ENCODE measurements at places on chromosomes 5 and 9.
A peak's percentile ranks its signal among the peaks of the same experiment; 100 is the strongest.

DNA sequence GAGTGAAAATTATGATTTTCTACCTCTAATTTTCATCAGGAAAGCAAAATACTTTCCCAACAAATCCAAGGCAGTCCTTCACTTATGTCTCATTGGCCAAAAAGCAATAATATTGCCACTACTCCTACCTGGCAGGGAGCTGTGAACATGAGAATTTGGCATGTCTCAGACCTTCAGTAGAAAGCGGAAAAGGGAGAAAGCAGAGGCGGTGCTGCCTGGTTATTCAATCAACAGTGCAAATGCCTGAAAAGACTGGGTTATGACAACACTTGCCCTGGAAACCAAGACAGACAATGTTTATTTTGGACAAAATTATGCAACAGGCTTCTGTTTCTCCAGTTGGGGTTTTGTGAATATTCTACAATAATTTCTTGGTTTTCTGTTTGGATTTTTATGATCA is 194.4 kb downstream of the TAF11L14 start:
- peak; percentile 33 for DNase-seq

DNA sequence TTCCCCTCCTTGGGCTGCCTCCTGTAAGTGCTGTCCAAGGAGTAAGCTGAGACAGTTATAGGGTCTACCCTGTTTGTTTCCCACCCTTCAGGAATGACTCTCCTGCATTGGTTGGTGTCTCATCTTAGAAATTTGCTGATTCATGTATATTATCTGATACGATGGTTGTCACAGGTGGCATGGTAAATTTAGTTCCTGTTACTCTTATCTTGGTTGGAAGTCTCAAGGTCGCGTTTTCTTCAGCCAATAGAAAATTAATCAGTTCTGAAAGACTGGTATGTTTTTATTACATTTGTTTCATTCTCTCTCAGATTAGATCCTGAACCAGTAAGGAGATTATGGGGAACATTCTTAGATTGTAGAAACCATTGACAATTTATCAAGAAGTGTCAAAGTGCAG is 42.7 kb downstream of the SCGB3A1 start:
- no peak for DNase-seq

GRCh38 chr9:135743546-135744332 is 41.8 kb downstream of the KCNT1 start:
- DNase-seq = no peak

- DNase-seq = no peak
These were observed 4.2 kb downstream of the NEK6 start for GRCh38 chr9:124261736-124262648.

GRCh38 chr9:75001719-75002421 is 26.2 kb downstream of the CARNMT1 start:
- peak; percentile 77 for DNase-seq

DNA sequence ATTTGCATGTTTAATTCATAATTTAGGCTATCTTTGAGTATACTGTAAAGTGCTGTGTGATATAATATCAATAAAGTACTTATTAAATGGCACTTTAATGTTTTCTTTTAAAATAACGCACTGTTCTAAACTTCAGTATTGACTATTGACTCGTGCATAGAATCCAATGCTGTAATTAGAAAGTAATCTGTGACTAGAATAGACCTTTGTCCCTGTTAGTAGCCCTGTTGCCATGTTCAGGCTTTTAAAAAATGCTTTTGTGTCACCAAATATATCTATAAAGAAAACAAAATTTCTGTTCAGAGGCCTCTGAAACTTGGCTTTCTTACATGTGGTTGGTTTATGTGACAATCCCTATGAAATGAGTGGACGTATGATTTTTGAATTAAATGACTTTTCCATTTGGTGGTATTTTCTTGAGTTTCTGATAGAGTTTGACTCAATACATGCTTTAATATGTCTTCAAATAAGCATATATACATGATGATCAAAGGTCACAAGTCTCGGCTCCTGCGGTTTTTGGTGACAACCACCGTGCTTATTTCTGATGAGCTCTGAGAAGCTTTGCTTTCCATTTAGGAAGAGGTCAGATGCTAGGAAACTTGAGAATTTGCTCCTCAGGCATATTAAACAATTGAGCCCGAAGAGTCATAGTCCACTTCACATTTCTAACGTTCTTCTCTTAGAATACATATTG is 174.7 kb downstream of the NR3C1 start:
- DNase-seq = no peak
